NCI-H748 treated with DMSO at 0.1 percent for 48 hours (cell line): ENCODE measurements at places on chromosomes 3 and 15.

DNA sequence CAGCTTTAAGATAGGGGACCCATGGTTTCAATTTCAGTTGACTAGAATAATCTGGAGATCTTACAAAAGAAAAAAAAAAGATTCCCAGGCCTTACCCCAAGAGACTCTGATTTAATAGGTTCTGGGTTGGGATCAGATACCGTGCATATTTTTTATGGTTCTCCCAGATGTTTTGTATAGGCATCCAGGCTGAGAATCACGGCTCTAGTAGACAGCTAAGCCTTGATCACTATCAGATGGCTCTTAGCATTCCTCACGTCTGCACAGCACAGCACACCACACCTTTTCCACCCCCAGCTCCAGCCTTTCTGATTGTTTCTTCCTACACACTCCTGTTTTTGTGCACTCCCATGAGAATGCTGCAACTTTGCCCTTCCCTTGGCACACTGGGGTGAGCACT, 40.8 kb downstream of the TMEM45A start:
- no peak for DNase-seq

DNA sequence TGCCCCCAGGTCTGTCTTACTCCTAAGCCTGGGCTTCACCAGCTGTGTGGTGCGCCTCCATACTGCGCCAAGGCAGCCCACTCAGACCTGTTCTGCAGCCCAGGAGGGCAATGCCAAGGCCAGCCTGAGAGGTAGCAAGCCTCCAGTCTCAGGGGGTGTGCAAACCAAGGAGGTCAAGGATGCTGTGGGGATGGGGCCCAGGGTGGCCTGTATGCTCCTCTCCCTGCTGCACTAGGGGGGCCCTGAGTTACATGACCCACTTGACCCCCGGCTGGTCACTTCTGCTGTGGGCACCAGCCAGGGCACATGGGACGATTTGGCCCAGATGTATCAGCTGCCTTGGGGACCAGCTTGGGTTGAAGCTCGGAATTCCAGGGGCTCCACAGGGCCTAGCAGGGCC, 70.0 kb upstream of the SLC6A6 start:
- no peak for DNase-seq

- DNase-seq, result no peak
Observed at GRCh38 chr3:86792316-86792715, 198.6 kb downstream of the VGLL3 start.

DNA sequence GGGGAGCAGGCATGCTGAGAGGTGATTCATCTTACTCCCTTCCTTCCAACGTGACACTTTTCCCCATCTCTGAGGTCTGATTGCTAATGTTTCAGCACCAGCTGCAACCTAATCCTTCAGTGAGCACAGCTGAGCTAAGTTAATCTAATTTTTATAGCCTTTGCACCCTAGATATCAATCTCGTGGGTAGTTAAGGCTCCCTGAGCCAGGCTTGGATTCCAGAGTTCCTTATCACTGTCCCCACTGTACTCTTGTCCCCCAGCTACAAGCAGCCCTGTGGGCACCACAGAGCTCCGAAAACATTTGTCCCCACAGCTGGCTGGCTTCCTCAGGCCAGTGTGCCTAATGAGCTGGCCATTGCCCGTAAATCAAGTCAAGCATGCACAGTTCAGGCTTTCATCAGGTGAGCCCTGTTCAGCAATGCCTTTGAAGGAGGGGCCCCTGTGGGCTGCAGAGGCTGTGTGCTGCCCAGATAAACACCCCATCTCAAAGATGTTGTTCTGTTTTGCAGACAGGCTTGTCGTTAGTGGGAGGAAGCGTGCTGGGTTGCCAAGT, 376.9 kb upstream of the RASGRP1 start:
- no peak for DNase-seq

GRCh38 chr3:123640740-123641462, 56.0 kb upstream of the HACD2 start:
- DNase-seq, result no peak

- DNase-seq, result no peak
Observed at GRCh38 chr3:45297331-45297730, 71.2 kb upstream of the TMEM158 start.
